ENCODE measurements at places on chromosomes 6 and 20.

DNA sequence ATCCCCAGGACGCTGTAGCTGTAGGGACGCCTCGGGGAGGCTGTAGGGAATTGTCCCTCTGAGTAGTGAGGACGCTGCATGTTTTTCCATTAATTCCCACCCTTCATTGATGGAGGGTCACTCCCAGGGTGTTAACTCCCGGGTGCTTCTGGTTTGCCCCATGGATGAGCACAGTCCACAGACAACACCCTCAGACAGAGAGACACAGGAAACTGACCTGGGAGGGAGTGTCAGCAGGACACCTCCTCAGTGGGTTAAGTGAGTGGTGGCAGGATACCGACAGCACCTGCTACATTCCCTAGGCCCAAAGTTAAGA is 53.5 kb downstream of the LINC00237 start:
- no peak for DNase-seq

GRCh38 chr20:41453010-41453950 is 86.7 kb upstream of the EMILIN3 start:
- DNase-seq: no peak

DNA sequence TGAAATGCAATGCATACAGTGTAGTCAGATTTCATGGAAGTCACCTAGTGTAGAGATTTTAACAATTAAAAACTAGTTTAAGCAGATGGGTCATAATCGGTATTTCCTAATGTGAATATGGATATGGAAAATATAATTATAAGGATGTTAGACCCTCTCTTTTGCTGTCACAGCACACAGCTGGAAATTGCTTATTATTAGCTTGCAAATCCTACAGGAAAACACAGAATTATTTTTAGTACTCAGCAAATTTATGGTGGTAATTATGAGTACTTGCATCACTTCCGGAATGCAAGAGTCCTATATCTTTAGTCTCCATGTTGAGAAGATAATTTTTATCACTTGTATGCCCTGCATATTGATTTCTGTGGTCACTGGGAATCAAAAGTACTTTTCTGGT is 993.6 kb downstream of the KIF16B start:
- no peak for DNase-seq

- DNase-seq: no peak
Measured at GRCh38 chr6:21612067-21612745, 18.7 kb downstream of the SOX4 start.

DNA sequence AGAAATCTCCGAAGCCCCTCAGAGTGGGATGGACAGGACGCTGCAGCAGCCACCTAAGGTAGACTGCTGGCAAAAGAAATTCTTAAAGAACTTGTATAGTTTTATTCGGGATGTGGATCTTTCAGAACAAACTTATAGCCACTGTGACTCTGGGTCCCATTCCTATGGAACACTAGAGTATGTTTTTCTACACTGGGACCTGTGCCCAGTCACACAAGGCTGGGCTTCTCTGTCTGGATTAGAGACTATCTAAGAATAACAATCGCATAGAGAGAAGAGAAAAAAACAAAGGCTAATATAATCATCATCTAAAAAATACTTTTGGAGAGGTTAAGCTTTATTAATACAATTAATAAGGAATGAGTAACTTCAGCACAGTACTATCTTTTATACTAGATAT is 28.9 kb downstream of the RMND1 start:
- no peak for DNase-seq

- DNase-seq: no peak
Measured at GRCh38 chr20:1304710-1305515, 24.0 kb downstream of the SDCBP2 start.

- no peak for DNase-seq
Measured at GRCh38 chr20:50959543-50960126, 1.0 kb downstream of the MOCS3 start.

Measured in activated T-cell treated with anti-CD3 and anti-CD28 coated beads for 1 hour (primary cell).